ENCODE measurements at places on chromosomes 7 and 10. TPM values are rescaled to one million over a fixed set of nuclear protein-coding genes. Genes with fewer than 3 reads are reported as not detected.

- DNase-seq: no peak
These were observed 19.2 kb upstream of the PDLIM1 start for GRCh38 chr10:95309958-95310357.

- peak; percentile 76 for DNase-seq
These were observed 123.6 kb downstream of the RNF32 start for GRCh38 chr7:156764016-156764669.

Gene DPYSL4
- total RNA-seq: 70.0 TPM

- peak; percentile 93 for DNase-seq
These were observed at the start of gene CAV1 for GRCh38 chr7:116524609-116525297. TSS of gene CAV1 (plus strand) at chr7:116525036. CDS start at chr7:116525063, 27 bp downstream.

- DNase-seq: no peak
These were observed 365.9 kb downstream of the CRPPA start for GRCh38 chr7:16055263-16055976.

Gene STK31
- not detected for total RNA-seq

DNA sequence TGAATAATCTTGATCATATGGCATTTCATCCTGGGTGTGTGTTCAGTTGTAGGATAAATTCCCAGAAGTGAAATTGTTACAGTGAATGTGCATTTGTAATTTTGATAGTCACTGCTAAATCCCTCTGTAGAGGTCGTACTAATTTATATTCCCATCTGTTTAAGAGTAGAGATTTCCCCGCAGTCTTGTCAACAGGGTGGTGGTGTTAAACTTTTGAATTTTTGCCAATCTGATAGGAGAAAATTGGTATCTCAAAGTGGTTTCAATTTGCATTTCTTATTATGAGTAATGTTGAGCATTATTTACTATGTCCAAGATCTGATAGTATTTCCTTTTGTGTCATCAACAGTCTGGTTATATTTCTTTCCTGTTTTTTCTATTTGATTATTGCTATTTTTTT lies 101.7 kb downstream of the AUTS2 start:
- DNase-seq: no peak

- peak; percentile 40 for DNase-seq
These were observed 56.4 kb upstream of the MTPN start for GRCh38 chr7:136033413-136034031.

Gene RUFY2
- 9.9 TPM for total RNA-seq

Gene ZC3HAV1L
- 6.2 TPM for total RNA-seq

GRCh38 chr7:29039821-29040578 lies 81.9 kb upstream of the TRIL start:
- DNase-seq: no peak

GRCh38 chr7:94190599-94191061 lies 186.5 kb upstream of the BET1 start:
- no peak for DNase-seq

GRCh38 chr7:95317546-95317945 lies 6.8 kb downstream of the PON1 start:
- DNase-seq: no peak

GRCh38 chr10:123266971-123267370 lies 112.8 kb downstream of the BUB3 start:
- no peak for DNase-seq

DNA sequence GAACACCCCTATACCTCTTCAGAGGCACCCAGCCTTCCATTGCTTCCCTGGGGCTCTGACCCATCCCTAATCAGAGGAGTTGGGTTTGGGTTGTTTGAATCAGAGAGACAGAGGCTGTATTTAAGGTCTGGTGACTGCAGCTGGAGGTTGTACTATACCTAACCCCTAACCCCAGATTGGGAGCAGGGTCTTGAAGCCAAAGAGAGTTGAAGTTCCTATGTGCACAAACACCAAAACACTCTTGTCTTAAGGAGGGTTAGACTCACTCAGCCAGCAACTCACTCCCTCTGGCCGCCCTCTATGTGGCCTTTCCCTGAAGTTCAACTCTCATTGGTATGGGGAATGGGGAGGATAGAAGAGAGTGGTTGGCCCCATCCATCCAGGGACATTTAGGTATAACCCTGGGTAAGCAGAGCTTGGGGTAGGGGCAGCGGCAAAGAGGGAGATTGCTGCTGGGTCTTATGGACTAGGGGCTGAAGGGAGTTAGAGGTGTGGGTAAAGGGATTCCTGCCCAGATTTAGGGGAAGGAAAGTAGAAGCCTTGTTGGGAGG lies 80.0 kb downstream of the PAX2 start:
- no peak for DNase-seq

- DNase-seq: no peak
These were observed 145.9 kb downstream of the PHTF2 start for GRCh38 chr7:77944183-77945182.

DNA sequence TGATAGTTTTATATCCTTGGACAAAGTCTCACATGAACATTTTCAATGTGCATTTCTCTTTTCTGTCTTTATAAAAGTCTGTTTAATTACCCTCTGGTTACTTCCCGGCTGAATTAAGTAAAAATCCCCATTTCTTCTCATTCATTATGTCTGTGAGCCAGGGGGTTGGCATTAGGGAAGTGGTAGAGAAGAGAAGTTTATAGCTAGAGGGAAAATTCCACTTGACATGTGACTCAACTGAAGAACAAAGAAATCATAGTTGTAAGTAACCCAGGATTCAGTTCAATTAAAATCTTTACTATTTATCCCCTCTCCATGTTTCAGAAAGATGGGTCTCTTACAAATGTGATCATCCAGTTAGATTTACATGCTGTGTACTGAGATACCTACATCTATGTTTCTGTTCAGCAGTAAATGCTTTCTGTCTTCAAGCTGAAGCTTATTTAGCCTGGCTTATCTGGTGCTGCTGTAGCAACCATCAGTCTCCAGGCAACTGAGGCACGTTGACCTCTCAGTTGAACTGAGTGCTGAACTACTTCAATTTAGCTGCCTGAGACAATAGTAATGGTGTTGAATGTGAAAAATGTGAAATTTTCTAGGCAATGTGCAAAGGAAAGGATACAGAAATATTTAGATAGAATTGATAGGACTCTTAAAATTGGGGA lies 181.6 kb downstream of the MLLT10 start:
- DNase-seq: no peak

- no peak for DNase-seq
These were observed 221.7 kb downstream of the ARHGAP21 start for GRCh38 chr10:24502006-24502405.

DNA sequence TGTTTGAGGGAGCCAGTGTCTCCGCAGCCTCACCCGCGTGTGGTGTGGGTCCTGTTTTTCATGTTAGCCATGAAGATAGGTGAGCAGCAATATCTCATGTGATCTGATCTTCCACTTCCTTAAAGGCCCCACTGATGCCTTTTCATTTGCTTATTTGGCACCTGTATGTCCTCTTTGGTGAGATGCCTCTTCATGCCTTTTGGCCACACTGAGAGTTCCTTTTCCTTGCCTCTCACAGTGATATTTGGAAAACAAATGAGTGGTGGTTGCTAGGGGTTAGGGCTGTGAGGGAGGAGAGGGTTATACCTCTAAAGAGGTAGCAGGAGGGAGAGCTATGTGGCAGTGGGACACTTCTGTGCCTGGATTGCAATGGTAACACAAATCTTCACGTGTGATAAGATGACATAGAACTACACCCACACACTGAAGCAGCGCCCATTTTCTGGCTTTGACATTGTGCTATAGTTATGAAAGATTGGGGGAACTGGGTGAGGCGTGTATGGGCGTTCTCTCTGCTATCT lies 90.4 kb upstream of the TNS3 start:
- no peak for DNase-seq

DNA sequence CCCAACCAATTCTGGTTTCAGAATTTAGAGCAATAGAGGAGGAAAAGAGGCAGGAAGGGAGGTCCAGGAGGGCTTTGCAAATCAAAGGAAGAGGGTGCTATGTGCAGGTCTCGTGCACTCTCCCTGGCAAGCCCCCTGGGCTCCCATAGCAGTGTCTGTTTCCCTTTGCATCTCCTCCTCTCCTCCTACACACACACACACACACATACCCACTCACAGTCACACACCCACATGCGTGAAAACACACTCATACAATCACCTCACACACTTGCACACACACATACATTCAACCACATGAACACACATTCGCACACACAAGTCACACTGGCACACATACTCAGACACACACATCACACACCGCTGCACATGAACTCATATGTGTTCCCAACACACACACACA lies 105.3 kb downstream of the OAT start:
- no peak for DNase-seq

- DNase-seq: no peak
These were observed 31.6 kb downstream of the TRIM8 start for GRCh38 chr10:102675666-102676533.

GRCh38 chr10:86642499-86642898 lies 11.8 kb upstream of the OPN4 start:
- DNase-seq: no peak

Gene PKD1L1
- total RNA-seq: 3.7 TPM

- DNase-seq: peak; percentile 74
These were observed 24.4 kb downstream of the CACNA2D1 start for GRCh38 chr7:82419200-82419599.

GRCh38 chr7:11130012-11130411 lies 156.3 kb downstream of the PHF14 start:
- DNase-seq: no peak

- DNase-seq: peak; percentile 49
These were observed 18.3 kb downstream of the CALHM2 start for GRCh38 chr10:103433858-103434257.

Gene AOAH
- 14.9 TPM for total RNA-seq

DNA sequence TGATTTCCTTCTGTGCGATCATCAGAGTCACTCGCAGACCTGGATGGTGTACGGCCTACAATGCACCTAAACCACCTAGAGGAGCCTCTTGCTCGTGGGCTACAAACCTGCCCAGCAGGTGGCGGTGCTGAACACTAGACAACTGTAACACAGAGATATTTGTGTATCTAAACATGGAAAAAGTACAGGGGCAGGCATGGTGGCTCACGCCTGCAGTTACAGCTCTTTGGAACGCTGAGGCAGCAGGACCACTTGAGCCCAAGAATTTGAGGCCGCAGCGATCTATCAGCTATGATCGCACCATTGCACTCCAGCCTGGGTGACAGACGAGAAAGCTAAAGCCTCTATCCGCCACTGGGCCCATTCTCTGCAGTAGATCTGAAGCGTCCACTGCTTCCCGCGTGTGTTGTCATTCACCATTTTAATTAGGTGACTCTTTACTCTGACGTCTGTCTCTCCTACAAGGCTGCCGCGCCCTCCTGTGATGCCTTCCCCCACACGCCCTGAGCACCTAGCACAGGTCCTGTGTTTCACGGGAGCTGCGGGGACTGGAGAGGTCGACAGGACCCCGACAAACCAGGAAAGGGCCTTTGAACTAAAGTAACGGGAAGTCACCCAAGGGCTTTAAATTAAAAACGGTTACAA lies 774 bp downstream of the TUBGCP2 start:
- DNase-seq: peak; percentile 59

- no peak for DNase-seq
These were observed 41.9 kb downstream of the LRRN3 start for GRCh38 chr7:111132833-111133232.

DNA sequence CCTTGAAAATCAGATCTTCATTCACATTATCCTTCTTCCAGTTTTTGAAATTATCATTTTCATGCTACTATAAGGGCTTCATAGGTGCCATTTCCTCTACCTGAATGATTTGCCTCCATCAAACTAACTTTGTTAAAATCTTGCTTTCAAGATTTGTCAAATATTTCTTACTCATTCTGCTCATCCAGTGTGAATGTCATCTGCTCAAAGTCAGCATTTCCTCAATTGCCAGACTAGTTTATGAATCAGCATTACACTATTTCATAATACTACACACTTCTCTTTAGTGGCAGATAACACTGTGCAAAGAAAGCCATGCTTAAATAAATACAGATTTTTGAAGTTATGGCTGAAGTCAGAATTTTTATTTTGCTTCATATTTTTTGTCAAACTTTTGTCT lies 21.3 kb upstream of the LIPF start:
- no peak for DNase-seq

Gene FRA10AC1
- 19.3 TPM for total RNA-seq

GRCh38 chr7:36487756-36488336 lies 98.2 kb downstream of the ANLN start:
- DNase-seq: no peak

GRCh38 chr10:94108200-94108599 lies 114.5 kb downstream of the PLCE1 start:
- DNase-seq: no peak

DNA sequence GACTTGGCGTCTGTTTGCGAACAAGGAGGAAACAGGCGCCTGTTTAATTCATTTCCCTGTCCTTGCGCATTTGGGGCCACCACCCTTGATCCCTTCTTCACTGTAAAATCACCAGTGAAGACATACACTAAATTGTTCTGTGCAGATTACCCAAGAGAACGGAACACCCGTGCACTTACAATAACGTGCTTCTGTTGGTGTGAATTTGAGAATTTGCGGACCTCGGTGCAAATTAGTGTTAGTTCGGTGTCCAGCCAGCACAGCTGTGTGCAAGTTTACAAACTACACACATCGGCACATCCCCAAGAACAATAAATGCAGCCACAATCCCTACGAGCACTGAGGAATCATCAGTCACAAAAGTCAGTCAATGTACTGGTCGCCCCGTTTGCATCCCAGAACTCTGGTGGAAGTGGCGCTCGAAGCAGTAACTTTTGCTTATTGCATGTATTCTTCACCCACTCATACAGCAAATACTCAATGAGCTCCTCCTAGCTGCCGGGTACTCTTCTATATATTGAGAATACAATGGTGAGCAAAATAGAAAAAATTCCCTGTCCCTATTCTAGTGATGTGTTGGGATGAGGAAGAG lies 786 bp upstream of the CNOT4 start:
- no peak for DNase-seq

GRCh38 chr10:3482200-3482993 lies 302.6 kb downstream of the KLF6 start:
- peak; percentile 32 for DNase-seq

- DNase-seq: no peak
These were observed 53.7 kb upstream of the SEMA3A start for GRCh38 chr7:84248267-84248666.

DNA sequence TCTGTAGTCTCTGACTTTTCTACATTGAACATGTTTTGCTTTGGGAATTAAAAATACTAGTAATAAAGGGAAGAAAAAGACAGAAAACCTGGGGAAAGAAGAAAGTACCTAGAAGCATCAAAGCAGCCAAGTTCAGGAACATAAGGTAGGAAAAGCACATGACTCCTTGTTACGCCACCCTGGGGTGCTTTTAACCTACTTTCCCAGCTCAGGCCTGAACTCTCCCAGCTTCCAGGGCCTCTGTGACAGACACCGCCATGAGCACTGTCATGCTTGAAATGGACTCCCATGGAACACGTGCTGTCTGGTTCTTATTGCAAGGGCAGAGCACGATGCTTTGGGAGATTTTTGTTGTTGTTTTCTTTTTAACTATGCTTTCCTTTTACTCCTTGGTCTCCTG lies 11.4 kb downstream of the ACTR1A start:
- no peak for DNase-seq
